ENCODE measurements at places on chromosomes 4 and X. TPM values are rescaled to one million over a fixed set of nuclear protein-coding genes. Genes with fewer than 3 reads are reported as not detected.

Gene HTR2C
- total RNA-seq = not detected

DNA sequence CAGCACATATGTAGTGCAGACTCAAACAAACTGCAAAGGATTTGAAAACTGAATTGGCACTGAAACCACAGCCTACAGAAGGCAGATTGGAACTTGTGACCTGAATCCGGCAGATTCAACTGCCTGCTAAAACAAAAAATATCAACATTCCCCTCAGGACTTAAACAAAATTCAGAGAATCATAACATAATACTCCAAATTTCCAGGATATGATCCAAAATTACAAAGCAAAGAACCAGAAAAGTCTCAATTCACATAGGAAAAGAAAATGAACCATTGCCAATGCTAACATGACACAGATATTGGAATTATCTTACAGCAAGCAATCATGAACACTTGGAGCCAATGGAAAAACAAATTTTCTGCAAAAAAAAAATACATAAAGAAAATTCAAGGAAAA, 250.4 kb downstream of the PRDM5 start:
- DNase-seq = no peak

Gene MAML3
- total RNA-seq = 15.0 TPM

- DNase-seq = no peak
These were observed 96.7 kb upstream of the FTHL17 start for GRCh38 chrX:31168551-31168950.

DNA sequence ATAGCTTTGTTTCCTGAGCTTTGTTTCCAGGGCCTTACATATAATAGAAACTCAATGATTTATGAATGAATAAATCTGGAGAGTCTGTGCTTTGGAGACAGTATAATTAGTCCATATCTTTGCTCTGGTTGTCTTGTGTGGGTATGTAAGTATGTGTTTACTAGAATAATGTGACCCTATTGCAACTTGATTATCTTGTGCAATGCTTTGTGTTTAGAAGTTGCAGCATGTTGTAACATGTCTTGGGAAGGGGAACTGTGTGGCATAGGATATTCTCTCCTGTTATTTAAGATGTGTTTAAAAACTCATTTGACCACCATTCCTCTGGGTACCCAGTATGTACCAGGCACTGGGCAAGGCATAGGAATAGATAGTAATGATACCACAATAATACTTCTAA, 6.1 kb downstream of the SPATA18 start:
- no peak for DNase-seq

DNA sequence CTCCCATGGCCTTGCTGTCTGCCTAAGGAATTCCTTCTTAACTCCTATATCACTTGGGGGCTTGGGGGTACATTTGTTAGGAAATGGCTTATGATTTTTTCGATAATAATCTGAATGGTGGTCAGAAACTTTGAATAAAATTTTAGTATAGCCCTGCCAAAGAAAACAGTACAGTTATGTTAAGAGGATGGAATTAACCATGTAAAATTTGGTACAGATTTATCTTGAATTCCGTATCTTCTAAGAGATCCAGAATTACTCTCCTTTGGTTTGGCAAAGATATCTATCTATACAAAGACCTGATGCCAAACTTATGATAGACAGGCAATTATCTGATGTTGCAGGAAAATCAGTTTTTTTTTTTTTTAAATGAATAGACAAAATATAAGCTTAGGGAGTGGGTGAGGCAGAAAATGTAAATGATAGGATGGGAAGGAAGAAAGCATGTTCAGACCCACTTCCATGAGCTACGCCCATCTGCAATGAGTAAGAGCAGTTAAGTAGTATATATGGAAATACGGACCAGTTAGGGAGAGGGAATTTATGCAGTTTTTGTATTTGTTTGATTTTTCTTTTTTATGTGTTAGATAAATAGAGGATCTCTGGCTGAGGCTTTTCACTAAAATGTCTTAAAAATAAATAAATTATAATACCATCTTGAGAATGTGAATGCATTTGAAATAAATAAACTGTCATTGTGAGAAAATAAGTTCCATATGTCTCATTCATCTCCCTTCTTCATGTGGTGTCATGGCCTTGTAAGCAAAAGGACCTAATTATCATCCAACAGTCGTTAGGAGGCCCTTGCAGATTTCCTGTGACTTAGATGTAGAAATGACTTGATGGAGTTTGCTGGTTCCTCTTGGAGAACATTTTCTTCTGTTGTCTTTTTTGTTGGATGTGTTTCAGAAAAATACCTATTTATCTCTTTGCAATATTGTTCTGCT, 389.6 kb downstream of the ARHGAP24 start:
- no peak for DNase-seq

GRCh38 chr4:150982557-150983233, 32.4 kb downstream of the LRBA start:
- no peak for DNase-seq
